ENCODE measurements at places on chromosomes 16 and 17. TPM values are rescaled to one million over a fixed set of nuclear protein-coding genes. Genes with fewer than 3 reads are reported as not detected.

DNA sequence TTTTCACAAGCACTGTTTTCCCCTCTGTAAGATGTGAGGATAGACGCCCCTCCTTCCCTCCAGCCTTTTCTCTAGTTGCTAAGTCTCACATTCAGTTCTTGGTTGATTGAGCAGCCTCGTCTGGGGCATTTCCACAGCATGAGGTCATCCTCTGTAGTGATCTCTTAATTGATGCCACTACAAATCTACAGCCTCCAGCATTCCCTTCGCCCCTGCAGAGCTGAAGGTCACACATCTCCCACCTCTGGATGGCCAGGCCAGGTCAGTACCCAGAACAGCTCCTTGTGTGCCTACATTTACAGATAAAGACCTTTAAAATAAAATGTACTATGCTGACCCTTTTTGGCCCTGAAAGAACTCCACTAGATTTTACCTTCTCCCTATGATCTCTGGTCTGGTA is 32.5 kb upstream of the CDH11 start:
- no peak overlapping the region for H3K27ac ChIP-seq
- DNase-seq = no peak
- H3K36me3 ChIP-seq = no peaks in the 10 kb centered on the region
- no peaks in the 10 kb centered on the region for H3K4me1 ChIP-seq
- H3K4me3 ChIP-seq = no peak overlapping the region

DNA sequence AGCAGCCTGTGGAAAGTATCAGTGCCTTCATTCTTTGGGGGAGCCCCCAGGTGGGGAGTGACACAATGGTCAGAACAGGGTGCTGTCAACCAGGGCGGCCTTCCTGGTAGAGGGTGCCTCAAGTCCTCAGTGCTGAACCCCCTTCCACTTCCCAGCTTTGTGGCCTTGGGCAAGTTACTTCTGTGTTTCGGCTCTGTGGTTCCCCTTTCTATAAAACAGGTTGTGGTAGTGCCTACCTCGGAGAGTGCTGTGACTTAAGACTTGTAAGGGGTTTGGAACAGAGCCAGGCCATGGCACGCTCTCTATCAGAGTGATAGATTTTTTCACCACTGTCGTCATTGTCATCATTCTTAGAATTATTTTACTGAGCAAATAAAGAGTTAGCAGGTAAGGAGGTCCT is 141.1 kb downstream of the CCDC182 start:
- H3K27me3 ChIP-seq = no peaks in the 10 kb centered on the region
- peak; percentile 36 for DNase-seq
- H3K4me1 ChIP-seq = peaks cover 64% of the 10 kb centered on the region
- H3K4me3 ChIP-seq = peak overlapping the region; percentile 54

GRCh38 chr16:799111-799947 is 1.2 kb downstream of the GNG13 start:
- no peak overlapping the region for H3K4me3 ChIP-seq
- peaks cover 5% of the 10 kb centered on the region for H3K27me3 ChIP-seq
- H3K27ac ChIP-seq = no peak overlapping the region
- peaks cover 14% of the 10 kb centered on the region for H3K36me3 ChIP-seq
- no peak for DNase-seq

DNA sequence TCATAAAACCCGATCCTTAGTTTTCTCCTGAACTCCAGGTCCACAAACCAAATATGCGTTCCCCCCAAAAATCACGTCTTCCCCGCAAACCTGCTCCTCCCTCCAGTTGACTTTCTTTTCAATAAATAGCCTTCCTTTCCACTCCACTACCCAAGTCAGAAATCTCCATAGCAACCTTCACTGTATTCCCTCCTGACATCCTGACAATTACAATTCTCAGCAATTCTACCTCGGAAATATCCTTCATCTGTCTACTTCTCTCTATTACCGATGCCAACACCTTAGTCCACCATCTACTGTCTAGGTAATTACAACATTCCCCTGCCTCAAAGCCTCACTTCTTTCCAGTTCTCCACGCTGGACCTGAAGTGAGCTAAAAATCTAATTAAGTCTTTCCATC is 50.7 kb downstream of the SMURF2 start:
- no peak overlapping the region for H3K4me3 ChIP-seq
- H3K36me3 ChIP-seq = peaks cover 3% of the 10 kb centered on the region
- H3K27ac ChIP-seq = no peak overlapping the region
- no peak for DNase-seq
- no peaks in the 10 kb centered on the region for H3K27me3 ChIP-seq
- peaks cover 25% of the 10 kb centered on the region for H3K4me1 ChIP-seq

GRCh38 chr17:39702901-39703893 is 3.3 kb downstream of the ERBB2 start:
- H3K27ac ChIP-seq = no peak overlapping the region
- H3K4me3 ChIP-seq = no peak overlapping the region
- H3K4me1 ChIP-seq = peaks cover 10% of the 10 kb centered on the region
- DNase-seq = no peak
- peaks cover 34% of the 10 kb centered on the region for H3K27me3 ChIP-seq

- no peak overlapping the region for H3K27ac ChIP-seq
- H3K4me1 ChIP-seq = no peaks in the 10 kb centered on the region
These were observed 238.8 kb upstream of the CDH5 start for GRCh38 chr16:66127459-66128370.

GRCh38 chr17:15965528-15965927 is 20.6 kb downstream of the ADORA2B start:
- H3K4me3 ChIP-seq = no peak overlapping the region
- peaks cover 35% of the 10 kb centered on the region for H3K27me3 ChIP-seq
- no peak for DNase-seq
- no peaks in the 10 kb centered on the region for H3K36me3 ChIP-seq
- no peak overlapping the region for H3K27ac ChIP-seq

KRT9 gene
- not detected for total RNA-seq

NPIPA7 gene
- 6.1 TPM for total RNA-seq

CRYBA1 gene
- not detected for total RNA-seq
